Myometrial cell (primary cell): ENCODE measurements at places on chromosomes 4 and X. TPM values are rescaled to one million over a fixed set of nuclear protein-coding genes. Genes with fewer than 3 reads are reported as not detected.

The GUCY1A1 gene
- 0.35 TPM in 1 of 2 replicates, not detected in the other for total RNA-seq

The GATB gene
- 26.5 and 32.3 TPM in 2 replicates for total RNA-seq

The FDCSP gene
- not detected in 2 replicates for total RNA-seq

The LRP2BP gene
- 0.18 TPM in 1 of 2 replicates, not detected in the other for total RNA-seq

The CDS1 gene
- 0.18 TPM in 1 of 2 replicates, not detected in the other for total RNA-seq

The NALF2 gene
- total RNA-seq: not detected in 2 replicates

The ARSJ gene
- 21.6 and 24.5 TPM in 2 replicates for total RNA-seq

The AADAT gene
- total RNA-seq: 5.8 and 8.1 TPM in 2 replicates

The PRDM5 gene
- 6.3 and 9.9 TPM in 2 replicates for total RNA-seq

The SLC10A4 gene
- total RNA-seq: 0.35 TPM in 1 of 2 replicates, not detected in the other

The PAGE5 gene
- total RNA-seq: not detected in 2 replicates

The EFNB1 gene
- total RNA-seq: 34.0 and 39.8 TPM in 2 replicates

The PGK1 gene
- 338 and 353 TPM in 2 replicates for total RNA-seq

The HOPX gene
- 3.9 and 5.5 TPM in 2 replicates for total RNA-seq

The PPARGC1A gene
- total RNA-seq: under 0.01 TPM in 1 of 2 replicates, not detected in the other

The STPG2 gene
- not detected in 2 replicates for total RNA-seq

The GPR50 gene
- total RNA-seq: not detected in 2 replicates

The PPP1R2C gene
- total RNA-seq: not detected in 2 replicates

The NOX1 gene
- not detected in 2 replicates for total RNA-seq
